ENCODE measurements at places on chromosomes 11 and 22.

DNA sequence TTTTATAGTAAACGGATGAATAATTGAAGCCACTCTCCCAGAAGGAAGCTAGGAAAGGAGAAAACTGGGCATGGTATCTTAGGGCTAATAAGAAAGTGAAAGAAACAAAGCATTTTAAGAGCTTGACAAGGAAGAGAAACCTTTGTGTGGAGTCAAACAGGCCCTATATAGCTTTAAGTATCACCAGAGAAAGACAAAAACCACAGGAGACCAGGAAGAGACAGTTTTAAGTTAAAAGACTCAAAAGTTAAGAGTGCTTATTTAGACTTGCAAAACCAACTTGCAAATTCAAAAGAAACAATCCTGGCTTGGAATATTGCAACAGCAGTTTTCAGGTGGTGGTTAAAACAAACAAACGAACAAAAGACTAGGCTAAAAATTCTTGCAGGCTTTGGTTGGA is 3.4 kb downstream of the PAK1 start:
- peak; percentile 29 for DNase-seq

- no peak for DNase-seq
Observed at GRCh38 chr22:26561756-26562417, 28.0 kb downstream of the TPST2 start.

DNA sequence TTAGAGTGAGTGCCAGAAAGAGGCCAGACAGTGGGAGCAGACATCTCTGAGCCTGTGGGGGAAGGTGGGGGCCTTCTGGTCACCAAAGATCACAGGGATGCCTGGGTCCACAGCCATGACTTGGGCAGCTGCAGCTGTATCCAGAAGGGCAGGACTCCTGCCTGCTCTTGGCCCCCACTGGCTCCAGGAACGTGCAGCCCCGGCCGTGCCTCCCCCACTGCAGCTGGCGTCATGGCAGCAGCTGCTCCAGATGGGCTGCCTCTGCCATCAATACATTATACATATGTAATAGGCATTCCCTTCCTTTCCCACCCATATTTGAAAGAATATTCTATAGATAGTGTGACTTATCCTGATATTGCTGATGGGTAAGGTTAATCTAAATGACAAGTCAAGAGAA is 195.5 kb upstream of the SNX19 start:
- DNase-seq, result no peak

GRCh38 chr11:12189543-12190235 is 79.3 kb downstream of the MICAL2 start:
- DNase-seq, result no peak

DNA sequence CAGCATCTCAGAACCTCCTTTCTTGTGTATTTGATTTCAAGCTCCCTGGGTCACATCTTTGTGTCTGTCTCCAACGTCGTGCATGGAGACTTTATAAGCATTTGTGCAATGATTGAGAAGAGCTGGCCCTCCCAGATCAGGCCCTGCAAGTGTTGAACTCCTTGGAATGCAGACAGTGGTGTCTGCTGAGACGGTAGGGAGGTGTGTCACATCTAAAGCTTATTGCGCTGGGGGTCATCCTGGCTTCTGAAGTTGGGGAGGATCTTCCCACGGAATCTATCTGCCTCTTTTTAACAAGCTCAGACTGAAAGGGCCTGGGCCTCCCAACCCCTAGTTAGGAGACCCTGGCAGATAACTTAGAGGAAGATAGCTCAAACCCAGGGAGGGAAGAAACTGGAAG is 6.7 kb downstream of the APLNR start:
- no peak for DNase-seq

Data from GM19239 (cell line).